ENCODE measurements at places on chromosomes 11 and 22. TPM values are rescaled to one million over a fixed set of nuclear protein-coding genes. Genes with fewer than 3 reads are reported as not detected.

GRCh38 chr22:46867106-46867505 is 104.7 kb downstream of the TBC1D22A start:
- no peak for DNase-seq

- no peak for DNase-seq
Measured at GRCh38 chr11:114607753-114608459, 12.3 kb upstream of the NXPE4 start.

DNA sequence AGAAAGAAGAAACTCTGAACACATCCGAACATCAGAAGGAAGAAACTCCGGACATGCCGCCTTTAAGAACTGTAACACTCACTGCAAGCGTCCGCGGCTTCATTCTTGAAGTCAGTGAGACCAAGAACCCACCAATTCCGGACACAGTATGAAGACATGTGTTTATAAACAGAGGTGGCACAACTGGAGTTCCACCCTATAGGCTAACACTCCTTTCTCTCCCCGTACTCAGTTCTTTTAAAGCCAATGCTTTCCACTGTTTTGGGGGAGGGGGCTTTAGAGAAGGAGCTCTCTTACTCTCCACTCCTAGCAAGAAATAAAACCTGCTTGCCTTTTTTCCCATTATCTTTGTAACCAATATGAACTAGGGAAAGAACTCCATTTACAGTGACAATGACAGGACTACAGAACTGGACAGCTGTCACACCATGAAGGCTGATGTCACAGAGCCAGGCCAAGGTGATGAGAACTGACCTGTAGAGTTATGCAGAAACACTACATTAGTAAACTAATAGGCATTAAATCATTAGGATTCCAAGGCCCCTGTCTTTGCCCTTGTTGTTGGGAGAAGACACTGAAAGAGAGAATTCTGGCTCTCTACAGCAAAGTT is 733 bp downstream of the TRIM5 start:
- no peak for DNase-seq

DNA sequence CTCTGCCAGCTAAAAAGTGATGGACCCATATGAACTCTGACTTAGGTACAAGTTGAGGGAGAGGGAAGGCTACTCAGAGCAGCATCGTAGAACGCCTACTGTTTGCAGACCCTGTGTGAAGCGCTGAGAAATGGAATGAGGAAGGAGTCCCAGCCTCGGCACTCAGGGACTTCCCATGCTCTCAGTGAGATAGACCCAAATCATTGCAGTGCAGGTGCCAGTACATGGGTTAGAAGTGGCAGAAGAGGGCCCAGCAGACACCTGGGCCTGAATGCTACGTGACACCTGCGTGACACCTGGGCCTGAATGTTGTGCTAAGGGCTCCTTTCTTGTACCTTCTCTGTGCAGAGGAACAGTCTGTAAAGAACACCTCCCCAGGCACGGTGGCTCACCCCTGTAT is 2.6 kb upstream of the PDGFB start:
- no peak for DNase-seq

- DNase-seq: peak; percentile 90
Measured at GRCh38 chr22:45537734-45538181, 35.1 kb downstream of the FBLN1 start.

DNA sequence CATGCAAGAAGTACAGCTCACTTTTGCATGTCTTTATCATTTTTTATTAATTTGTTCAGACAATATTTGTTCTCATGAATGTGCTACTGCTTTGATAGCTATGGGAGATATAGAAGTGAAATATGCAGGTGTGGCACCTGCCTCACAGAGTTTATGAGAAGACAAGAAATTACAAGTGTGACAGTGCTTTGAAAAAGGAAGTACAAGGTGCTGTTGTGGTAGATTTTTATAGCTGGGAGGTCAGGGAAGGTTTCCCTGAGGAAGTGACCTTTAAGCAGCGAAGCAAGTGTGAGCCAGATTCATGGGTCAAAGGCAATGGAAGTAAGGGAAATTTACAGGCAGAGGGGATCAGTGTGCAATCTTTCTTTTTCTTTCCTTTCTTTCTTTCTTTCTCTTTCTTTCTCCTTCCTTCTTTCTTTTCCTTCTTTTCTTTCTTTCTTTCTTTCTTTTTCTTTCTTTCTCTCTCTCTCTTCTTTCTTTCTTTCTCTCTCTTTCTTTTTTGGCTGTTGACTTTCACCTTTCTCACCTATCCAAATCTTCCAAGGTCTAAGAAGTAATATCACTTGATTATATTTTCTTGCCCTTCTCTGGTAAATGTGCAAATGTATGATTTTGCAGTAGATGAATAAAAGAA is 6.4 kb upstream of the BMAL1 start:
- no peak for DNase-seq

- DNase-seq: no peak
Measured at GRCh38 chr22:27850000-27850521, 48.5 kb upstream of the MN1 start.

Gene TCN1
- total RNA-seq: not detected

Gene CRYAB
- total RNA-seq: not detected

DNA sequence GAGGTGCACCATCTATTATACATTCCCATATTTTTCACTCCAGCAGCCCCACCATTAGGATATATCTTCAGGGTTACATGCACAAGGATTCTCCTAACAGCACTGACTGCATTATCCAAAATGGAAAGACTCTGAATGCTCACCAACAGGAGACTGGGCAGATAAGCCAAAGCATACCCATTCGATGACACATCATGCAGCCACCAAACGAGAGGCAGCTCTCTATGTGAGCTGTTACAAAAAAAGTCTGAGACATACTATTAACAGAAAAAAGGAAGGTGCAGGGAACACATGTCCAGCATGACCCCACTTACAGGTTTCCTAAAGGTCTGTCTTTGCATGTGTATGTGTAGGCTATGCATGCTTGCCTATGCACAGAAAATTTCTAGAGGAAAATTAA is 12.4 kb upstream of the SERPIND1 start:
- DNase-seq: peak; percentile 36

GRCh38 chr22:22042599-22043295 is 60.2 kb upstream of the TOP3B start:
- no peak for DNase-seq

- no peak for DNase-seq
Measured at GRCh38 chr11:16977136-16977993, 36.8 kb downstream of the PLEKHA7 start.

DNA sequence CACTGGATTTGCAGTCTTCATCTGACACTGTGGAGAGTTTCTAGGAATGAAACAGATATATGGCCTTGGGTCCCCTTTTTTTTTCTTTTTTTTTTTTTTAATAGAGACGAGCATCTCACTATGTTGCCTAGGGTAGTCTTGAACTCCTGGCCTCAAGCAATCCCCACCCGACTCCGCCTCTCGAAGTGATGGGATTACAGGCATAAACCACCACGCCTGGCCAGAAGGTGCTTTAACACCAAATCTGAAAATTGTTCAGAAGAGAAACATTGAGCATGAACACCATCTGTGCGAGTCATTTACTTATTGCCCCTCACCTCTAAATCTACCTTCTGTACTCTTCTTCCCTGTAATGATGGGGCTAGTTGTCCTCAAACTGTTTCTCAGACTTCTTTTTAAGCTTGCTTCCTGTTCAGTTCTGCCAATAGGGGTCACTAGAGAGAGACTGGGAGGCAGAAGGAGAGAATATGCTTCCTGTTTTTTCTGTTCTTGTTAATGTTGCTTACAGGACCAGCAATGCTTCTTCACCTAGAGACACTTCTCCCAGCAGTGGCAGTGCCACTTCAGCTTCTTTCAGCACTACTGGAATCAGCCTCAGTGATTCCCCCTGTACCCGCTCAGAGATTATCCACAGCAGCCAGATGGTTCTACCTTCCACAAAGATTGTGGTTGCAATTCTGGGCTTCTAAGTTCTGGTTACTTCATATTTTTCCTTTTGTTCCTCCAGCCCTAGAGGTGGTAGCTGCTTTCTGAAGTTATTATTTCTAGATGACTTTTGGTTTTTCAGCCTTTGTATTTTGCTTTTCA is 20.8 kb upstream of the ZBED5 start:
- DNase-seq: peak; percentile 51

Gene OR5AS1
- total RNA-seq: not detected

Gene OR9Q2
- total RNA-seq: not detected

- peak; percentile 20 for DNase-seq
Measured at GRCh38 chr11:123494195-123495050, 64.4 kb downstream of the GRAMD1B start.

Gene MS4A1
- not detected for total RNA-seq

Gene MS4A3
- total RNA-seq: not detected

DNA sequence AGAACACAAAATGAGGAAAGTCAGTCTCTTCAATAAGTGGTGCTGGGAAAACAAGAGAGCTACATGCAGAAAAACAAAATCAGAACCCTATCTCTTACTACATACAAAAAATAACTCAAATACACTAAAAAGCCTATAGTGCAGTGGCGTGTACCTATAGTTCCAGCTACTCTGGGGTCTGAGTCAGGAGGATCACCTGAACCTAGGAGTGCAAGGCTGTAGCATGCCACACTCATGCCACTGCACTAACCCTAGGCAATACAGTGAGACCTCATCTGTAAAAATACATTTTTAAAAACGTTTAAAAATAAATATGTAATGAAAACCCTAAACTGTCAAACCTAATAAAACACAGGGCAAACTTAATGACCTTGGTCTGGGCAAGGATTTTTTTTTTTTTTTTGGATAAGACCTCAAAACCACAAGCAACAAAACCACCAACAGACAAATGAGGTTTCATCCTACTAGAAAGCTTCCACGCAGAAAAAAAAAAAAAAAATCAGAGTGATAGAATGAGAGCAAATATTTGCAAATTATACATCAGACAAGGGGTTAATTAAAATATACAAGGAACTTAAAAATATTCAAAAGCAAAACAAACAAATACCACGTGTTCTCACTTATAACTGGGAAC is 35.2 kb downstream of the XKR3 start:
- no peak for DNase-seq

Gene CDCA5
- total RNA-seq: 77.1 TPM

- no peak for DNase-seq
Measured at GRCh38 chr22:43829904-43830851, 18.1 kb upstream of the EFCAB6 start.

DNA sequence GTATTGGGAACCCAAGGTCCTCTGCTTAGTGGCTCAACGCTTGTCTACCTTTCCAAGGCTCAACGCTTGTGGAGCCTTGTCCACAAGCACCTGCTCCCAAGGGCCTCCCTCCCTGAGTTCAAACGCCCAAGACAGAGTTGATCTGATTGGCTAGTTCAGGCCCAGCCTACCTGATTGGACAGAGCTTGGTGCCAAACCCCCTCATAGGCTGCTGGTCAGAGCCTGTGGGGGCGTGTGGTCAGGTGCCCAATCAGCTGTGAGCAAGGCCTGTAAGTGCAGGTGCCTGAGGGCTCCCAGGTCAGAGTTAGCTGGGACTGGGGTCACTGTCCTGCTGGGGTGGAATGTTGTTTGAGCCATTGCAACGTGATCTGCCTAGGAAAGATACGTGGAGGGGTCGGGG is 16.9 kb upstream of the TMPRSS6 start:
- DNase-seq: no peak

- no peak for DNase-seq
Measured at GRCh38 chr11:95459291-95460042, 228.5 kb upstream of the SESN3 start.

Gene ADM2
- 0.03 TPM for total RNA-seq

GRCh38 chr22:20131597-20131858 is at the start of gene ZDHHC8:
ZDHHC8 (plus strand) TSS chr22:20131804; CDS start chr22:20131948, 144 bp downstream.
- DNase-seq: no peak

DNA sequence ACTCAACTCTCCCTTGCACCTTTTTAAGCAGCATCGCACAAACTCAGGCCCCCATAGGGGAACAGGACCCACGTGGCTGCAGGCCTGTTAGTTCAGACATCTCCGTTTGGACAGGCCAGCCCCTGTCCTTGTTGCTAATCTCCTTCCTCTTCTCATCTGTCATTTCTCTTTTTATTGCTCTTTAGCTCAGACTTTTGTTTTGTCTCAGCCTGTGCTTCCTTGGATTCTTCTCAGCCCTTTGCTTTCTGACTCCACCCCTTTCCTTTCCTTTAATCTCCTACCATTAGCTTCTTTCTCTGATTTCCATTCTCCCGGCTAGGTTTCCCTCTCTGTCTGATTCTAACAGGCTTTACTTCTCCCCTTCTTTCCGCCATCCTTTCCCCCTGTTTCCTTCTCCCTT is 68.7 kb downstream of the SCN3B start:
- no peak for DNase-seq

DNA sequence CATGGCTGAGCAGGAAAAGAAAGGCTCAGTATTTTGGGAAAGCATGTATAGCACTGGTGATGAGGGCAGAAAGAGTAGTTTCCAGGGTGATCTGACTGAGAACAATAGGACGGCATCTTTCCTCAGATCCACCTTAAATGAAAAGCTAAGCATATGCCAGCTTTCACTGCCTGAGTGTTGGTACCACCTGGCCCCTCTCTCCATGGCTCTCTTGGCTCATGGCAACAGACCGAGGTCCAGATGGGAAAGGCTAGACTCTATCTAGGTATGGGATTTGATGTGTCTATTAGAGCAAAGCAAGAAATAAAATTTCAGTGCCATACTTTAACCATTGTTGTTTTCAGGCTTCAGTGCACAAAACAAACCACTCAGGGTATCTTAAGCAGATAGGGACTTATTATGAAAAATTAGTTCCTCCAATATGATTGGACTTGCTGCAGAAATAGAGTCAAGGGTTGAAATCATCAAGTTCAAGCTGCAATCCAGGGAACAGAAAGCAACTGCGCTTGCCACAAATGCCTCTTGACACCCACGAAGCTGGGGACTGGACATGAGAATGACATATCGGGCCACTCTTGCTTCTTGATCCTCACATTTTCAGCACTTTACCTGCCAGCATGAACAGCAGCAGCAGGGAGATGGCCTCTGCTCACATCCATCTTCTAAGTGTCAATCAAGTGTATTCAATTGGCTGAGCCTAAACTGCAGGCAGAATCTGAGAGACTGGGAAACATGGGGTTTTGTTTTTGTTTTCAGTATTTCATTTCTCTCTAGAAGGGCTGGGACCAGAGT is 64.0 kb upstream of the SNX19 start:
- DNase-seq: no peak

Gene MOGAT2
- total RNA-seq: not detected
